ENCODE measurements at places on chromosomes 2 and 18. TPM values are rescaled to one million over a fixed set of nuclear protein-coding genes. Genes with fewer than 3 reads are reported as not detected.

The RTP5 gene
- total RNA-seq: not detected

The IL1F10 gene
- not detected for total RNA-seq

DNA sequence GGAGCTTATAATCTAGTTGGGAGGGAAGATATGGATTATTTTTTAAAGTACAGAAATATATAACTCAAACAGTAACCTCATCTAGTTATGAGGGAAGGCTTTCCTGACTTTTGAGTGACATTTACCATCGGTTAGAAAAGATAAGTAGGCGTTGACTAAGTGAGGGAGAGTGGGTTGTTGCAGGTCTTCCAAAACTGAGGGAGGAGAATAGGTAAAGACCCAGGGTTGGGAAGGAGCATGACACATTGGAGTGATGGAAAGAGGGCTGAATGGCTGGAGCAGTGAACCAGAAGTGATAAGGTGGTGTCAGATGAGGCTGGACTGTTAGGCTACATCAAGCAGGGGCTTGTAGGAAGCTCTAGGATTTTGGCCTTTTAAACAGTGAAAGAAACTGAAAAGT lies 10.6 kb upstream of the NUP35 start:
- DNase-seq: no peak

GRCh38 chr2:78476619-78477229 lies 548.8 kb upstream of the REG3G start:
- no peak for DNase-seq

GRCh38 chr2:3248754-3249475 lies 128.7 kb downstream of the EIPR1 start:
- no peak for DNase-seq
